ENCODE measurements at places on chromosomes 12 and 14. TPM values are rescaled to one million over a fixed set of nuclear protein-coding genes. Genes with fewer than 3 reads are reported as not detected.

Gene PLCZ1
- total RNA-seq, result not detected

GRCh38 chr14:56056031-56056430, 62.2 kb upstream of the PELI2 start:
- no peak for DNase-seq

Gene SPX
- total RNA-seq, result 84.3 TPM

- DNase-seq, result no peak
These were observed 2.6 kb downstream of the PLA2G1B start for GRCh38 chr12:120324841-120325417.

- DNase-seq, result no peak
These were observed 74.2 kb downstream of the PPM1H start for GRCh38 chr12:62860501-62861411.

DNA sequence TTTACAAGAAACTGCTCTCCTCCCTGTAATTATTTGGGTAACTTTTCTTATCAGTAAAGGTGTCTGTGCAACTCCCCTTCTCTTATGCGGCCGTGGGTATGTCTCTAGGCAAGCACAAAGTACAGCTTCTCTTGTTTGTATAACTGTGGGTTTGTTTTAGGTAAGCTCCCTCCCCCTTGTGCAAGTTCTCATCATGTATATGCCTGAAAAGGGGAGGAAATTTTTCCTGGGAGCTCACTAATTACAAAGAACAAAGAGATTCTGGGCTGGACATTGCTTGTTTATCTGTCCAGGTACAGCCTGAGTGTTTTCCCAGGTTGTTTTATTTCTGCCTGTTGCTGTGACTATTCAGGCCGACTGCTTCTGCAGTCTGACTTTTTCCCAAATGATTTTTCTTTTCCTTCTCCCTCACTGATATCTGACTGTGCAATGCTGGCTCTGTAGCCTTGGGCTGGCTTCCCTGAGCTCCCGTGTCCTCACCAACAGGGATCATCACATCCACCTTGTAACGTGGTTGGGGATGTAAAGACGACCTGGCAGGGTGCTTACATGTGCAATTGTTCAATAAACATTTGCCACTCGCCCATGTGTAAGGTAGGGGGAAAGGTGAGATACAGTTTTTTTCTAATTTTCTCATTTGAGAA, 916.5 kb downstream of the AACS start:
- no peak for DNase-seq

DNA sequence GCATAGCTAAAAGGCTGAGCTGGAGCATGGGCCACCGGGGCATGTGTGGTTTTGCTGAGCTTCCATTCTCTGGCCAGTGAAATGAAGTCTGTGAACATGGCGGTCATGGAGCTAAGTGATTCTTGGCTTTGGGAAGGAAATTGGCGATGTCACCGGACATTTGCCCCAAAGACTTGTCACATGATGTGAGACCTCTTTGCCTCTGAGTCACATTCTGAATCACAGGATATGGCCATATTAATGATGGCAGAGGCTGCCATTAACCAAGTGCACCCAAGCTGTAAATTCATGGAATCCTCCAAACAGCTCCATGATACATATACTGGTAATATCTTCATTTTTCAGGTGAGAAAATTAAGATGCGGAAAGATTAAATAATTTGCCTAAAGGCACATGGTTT, 27.4 kb upstream of the BATF start:
- DNase-seq, result no peak

Measured in breast epithelium (tissue), 4 donors.